Left forelimb (tissue), 1 donor: ENCODE measurements at places on chromosomes 4 and X.

- no peak for DNase-seq
These were observed 139.0 kb upstream of the SPRY1 start for GRCh38 chr4:123257591-123257990.

GRCh38 chr4:56112377-56112776 lies 163.6 kb downstream of the CEP135 start:
- DNase-seq, result no peak

- DNase-seq, result no peak
These were observed 39.1 kb downstream of the LAMP2 start for GRCh38 chrX:120429776-120430540.

GRCh38 chr4:16846540-16847117 lies 51.8 kb downstream of the LDB2 start:
- no peak for DNase-seq

DNA sequence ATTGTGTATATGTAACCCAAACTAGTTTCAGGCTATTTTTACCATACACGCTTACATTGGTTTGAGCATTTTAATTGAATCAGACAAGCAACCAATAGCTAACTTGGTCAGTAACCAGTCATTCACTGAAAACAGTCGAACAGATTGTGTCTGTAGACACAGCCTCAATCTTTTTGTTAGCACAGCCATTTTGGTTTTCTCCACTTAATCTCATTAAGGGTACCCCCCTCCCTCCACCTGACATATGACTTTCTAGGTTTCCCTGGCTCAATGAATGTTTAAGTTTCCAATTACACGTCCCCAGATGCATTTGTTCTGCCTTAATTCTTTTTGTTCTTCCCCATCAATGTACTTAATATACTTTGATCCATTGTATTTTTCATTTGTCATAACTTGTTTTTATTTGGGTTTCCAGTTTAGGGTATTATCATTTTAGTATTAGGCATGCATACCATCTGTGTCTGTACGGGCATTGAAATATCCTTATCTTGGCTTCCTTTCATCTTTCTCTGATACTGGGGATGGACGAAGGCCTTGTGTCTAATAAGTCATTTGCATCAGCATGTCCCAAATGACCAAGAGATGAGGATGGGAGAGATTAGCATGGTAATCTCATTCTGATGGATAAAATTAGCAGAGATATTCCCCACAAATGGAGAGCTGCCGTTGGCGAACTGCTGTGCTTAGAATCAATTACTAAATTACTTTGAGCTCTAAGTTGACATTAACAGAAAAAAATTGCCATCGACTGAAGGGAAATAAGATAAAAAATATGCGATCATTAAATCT lies 35.9 kb upstream of the PHOX2B start:
- DNase-seq, result no peak

- DNase-seq, result no peak
These were observed 150.8 kb downstream of the FRAS1 start for GRCh38 chr4:78207951-78208350.

DNA sequence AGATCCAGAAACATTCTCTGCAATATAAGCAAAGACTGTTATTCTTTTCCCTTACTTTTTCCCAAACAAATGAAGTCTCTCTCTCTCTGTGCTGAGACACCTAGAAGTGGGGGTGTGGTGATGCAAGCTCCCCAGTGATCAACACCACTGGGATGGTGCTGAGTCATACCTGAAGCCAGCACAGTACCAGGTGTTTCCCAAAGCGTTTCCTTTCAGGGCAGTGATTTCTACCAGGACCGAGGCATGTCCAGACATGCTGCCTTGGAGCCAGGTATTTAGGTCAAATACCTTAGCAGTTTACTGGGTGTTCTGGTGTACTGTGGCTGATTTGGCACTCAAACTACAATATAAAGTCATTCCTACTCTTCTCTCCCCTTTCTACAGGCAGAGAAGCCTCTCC lies 726.5 kb downstream of the FAM133A start:
- DNase-seq, result no peak

DNA sequence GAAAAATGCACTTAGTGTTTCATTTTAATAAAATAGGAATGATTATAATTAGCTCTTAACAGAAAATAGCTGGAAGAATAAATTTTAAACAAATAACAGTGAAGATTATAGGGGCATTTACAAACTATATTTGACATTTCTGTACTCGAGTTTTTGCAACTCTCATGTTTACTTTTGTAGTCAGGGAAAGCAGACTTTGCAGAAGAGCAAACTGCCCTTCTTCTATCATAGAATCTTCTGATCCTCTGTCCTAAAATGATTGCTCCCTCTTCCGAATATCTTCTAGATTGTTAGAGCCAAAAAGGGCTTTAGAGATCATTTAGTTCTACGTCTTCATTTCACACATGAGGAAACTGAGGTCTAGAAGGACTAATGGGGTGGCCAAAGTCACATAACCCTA lies 219.0 kb downstream of the RELL1 start:
- no peak for DNase-seq

DNA sequence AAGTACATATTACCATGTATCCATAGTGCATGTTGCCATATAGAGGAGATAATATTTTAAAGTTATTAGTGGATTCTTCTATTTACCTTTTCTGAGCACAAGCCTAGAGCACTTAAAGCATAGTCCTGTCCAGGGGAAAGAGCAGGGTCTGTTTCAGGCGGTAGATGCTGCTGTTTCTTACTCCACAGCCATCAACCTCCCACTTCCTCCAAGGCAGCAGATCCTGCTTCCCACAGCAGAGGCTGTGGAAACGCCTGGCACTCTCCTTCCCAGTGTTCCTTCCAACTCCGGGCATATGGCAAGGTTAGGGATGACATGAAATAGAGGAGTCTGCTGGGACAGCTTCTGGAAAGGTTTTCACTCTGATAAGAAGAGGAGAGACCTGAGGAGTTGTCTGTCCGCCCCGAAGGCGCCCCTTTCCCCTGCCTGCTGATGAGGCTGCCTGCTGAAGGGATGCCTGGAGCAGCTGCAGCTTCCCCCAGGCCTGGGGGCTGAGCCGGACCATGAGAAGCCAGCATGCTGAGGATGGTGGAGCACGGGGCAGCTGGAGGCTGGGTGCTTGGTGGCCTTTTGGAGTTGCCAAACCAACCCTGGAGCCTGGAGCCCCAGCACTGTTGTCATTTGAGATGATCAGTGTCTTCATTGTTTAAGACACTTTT lies 43.9 kb upstream of the SLC25A4 start:
- no peak for DNase-seq

GRCh38 chrX:109862433-109862832 lies 129.4 kb upstream of the ACSL4 start:
- DNase-seq, result no peak

GRCh38 chrX:41449131-41449530 lies 2.0 kb downstream of the NYX start:
- DNase-seq, result no peak

GRCh38 chr4:73187325-73187724 lies 71.3 kb downstream of the ANKRD17 start:
- DNase-seq, result no peak

GRCh38 chrX:70442224-70442623 lies 2.4 kb upstream of the DLG3 start:
- no peak for DNase-seq

DNA sequence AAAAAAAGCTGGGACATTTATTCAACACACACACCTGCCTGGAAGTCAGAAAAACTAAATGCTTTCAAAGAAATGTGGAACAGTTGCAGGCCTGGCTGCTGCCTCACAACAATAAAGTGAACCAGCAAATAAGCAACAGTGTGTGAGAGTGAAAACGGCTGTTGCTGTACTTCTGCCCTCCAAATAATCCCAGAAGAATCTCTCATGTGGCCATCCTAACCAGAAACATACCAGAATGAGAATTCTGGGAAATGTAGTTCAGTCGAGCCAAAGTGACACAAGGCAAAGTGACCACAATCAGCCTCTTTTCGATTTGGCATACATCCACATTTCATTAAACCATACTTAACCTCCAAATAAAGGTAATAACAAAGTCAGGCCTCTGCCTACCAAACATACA lies 204.5 kb downstream of the SLC7A11 start:
- no peak for DNase-seq

GRCh38 chrX:83588409-83588808 lies 80.3 kb downstream of the POU3F4 start:
- DNase-seq, result no peak

DNA sequence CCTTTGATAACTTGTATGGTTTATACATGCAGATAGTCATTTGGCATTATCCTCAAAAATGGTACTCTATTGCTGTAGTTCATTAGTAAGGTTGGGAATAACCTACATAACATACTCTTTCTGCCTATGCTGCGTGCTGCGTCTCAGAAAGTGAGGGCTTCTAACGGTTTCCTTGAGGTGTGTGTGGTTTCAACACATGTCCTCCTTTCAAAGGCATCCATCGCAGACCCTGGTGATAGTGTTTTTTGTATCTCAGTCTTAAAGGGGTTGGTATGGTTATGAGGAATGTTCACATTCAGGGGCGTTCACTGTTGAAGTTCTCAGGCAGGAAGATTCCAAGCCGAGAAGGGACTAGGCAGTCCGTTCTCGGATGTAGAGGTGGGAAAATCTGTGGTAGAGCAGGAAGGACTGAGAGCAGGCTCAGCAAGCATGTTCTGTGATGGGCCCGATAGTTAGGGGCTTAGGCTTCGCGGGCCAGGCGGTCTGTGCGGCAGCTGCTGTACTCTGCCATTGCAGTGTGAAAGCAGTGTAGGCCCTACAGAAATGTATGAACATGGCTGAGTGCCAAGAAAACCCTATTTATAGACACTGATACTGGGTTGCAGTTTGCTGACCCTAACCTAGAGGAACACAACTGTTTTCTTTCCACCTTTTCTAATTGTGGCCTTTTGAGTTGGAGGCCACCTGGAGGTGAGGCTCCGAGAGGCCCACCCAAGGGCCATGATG lies 123.2 kb downstream of the GPR143 start:
- no peak for DNase-seq

DNA sequence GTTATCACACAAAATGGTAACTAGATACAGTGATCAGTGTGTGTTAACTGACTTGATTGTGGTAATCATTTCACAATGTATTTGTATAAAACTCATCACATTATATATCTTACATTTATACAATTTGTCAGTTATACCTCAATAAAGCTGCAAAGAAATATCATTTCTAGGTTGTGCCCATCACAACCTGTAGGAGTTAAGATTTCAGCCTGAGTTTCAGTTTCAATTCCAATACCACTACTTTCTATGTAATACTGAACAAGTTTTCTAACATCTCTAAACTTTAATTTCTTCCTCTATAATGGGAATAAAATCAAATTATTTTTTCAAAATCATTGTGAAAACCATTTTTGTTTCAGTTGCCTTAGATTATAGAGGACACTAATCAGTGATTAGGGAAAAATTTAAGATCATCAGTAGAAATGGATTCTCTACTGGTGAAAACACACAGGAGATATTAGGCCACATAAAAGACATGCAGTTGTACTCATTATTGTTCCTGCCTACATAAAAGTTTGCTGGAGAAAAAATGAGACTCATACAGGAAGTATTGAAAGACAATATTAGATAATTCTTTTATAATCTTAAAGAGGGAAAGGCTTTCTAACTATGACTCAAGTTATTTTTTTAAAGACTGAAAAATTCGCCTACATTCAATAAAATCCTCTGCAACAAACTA lies 18.4 kb upstream of the TBC1D1 start:
- no peak for DNase-seq

DNA sequence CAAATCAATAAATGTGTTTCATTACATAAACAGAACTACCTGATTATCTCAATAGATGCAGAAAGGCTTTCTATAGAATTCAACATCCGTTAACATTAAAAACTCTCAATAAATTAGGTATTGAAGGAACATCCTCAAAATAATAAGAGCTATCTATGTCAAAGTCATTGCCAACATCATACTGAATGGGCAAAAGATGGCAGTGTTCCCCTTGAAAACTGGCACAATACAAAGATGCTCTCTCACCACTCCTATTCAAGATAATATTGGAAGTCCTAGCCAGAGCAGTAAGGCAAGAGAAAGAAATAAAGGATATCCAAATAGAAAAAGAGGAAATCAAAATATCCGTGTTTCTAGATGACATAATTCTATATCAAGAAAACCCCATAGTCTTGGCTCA lies 466.4 kb downstream of the MAGEE1 start:
- no peak for DNase-seq

GRCh38 chr4:68951806-68952585 lies 392 bp upstream of the UGT2A3 start:
- no peak for DNase-seq

DNA sequence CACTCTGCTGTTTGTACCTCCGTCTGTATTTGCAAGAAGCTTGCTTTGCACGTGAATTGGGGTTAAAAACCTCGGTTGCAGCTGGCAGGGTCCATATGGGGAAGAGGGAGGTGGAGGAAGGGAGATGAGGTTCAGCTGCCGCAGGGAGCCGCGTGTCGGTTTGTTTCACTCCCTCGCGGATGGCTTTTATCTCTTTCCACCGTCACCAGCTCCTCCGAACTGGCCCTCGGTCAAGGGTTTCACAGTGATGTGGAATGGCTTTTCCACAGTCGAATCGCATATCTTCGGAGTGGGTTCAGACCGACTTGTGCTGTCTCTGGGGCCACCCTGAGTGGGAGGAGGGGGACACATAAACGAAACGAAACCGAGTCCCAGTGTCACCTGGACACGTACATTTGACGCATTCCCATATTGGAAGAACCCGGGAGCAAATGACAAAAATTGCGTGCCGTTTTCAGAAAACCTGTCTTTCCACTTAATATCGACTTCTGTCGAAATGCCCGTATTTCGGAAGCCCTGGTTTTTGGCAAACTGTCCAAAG lies 929 bp downstream of the ZBTB33 start:
- DNase-seq, result peak; percentile 63

DNA sequence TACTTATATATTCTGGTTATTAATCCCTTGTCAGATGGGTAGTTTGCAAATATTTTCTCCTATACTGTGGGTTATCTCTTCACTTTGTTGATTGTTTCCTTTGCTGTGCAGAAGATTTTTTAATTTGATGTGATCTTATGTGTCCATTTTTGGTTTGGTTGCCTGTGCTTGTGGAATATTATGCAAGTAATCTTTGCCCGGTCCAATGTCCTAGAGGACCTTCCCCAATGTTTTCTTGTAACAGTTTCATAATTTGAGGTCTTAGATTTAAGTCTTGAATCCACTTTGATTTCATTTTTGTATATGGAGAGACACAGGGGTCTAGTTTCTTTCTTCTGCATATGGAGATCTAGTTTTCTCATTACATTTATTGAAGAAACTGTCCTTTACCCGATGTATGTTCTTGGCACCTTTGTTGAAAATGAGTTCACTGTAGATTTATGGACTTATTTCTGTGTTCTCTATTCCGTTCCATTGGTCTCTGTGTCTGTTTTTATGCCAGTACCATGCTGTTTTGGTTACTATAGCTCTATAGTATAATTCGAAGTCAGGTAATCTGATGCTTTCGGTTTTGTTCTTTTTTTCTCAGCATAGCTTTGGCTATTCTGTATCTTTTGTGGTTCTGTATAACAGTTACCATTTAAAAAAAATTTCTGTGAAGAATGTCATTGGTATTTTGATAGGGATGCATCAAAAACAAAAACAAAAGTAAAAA lies 34.7 kb downstream of the DIAPH2 start:
- DNase-seq, result no peak

GRCh38 chr4:87555773-87556619 lies 26.8 kb upstream of the SPARCL1 start:
- no peak for DNase-seq

- no peak for DNase-seq
These were observed 211.1 kb downstream of the RELL1 start for GRCh38 chr4:37475087-37475486.
